Activated T-cell treated with anti-CD3 and anti-CD28 coated beads, Interleukin-2, amount 50 U/mL, for 72 hours (primary cell): ENCODE measurements at places on chromosomes 6 and 20.

- H3K4me3 ChIP-seq = no peak overlapping the region
- no peak for DNase-seq
- H3K4me1 ChIP-seq = no peaks in the 10 kb centered on the region
- H3K27me3 ChIP-seq = peaks cover 6% of the 10 kb centered on the region
- no peaks in the 10 kb centered on the region for H3K36me3 ChIP-seq
Measured at GRCh38 chr20:23629017-23629541, 8.7 kb downstream of the CST3 start.

- no peak for DNase-seq
- H3K4me3 ChIP-seq = no peak overlapping the region
- H3K27ac ChIP-seq = no peak overlapping the region
- H3K27me3 ChIP-seq = no peaks in the 10 kb centered on the region
- H3K36me3 ChIP-seq = peaks cover 11% of the 10 kb centered on the region
Measured at GRCh38 chr20:34927736-34928135, 27.9 kb downstream of the GSS start.

- DNase-seq = no peak
- peaks cover 3% of the 10 kb centered on the region for H3K36me3 ChIP-seq
- no peak overlapping the region for H3K27ac ChIP-seq
- H3K4me1 ChIP-seq = no peaks in the 10 kb centered on the region
Measured at GRCh38 chr6:138719744-138720143, 53.8 kb upstream of the CCDC28A start.

GRCh38 chr6:43667245-43668150, 20.1 kb downstream of the MRPS18A start:
- H3K36me3 ChIP-seq = peaks cover 3% of the 10 kb centered on the region
- no peak overlapping the region for H3K27ac ChIP-seq
- peak; percentile 80 for DNase-seq
- no peaks in the 10 kb centered on the region for H3K27me3 ChIP-seq
- peaks cover 37% of the 10 kb centered on the region for H3K4me1 ChIP-seq

DNA sequence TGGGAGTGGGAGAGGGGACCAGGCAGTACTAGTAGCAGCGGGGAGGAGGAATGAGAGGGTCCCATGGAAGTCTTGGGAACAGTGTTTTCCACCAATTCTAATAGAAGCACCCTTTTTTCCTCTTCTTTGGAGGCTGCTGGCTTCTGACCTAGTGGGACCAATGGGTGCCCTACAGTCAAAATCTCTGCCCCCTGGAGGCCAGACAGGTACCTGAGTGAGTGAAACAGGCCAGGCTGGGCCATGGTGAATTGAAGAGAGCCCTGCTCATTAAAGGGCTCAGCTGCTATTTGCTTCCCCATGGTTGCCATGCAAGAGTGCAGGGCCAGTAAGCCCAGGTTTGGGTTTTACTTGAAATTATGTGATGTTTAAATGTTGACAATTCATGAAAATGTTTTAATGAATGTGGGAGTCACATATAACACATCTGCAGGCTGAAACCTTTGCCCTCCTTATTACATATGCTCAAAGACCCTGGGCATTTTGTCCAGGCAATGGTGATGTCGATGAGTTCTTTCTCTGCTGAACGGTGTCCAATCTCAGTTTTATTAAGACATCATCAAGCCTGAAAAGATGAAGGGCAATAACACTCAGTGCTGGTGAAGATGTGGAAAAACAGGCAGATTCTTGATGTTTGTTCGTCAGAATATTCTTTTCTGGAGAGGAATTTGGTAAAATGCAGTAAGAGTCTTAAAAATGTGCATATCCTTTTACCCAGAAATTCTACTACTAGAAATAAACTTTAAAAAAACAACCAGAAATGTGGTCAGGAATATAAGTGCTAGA, 42.3 kb upstream of the OCSTAMP start:
- no peak overlapping the region for H3K4me3 ChIP-seq
- peaks cover 12% of the 10 kb centered on the region for H3K27me3 ChIP-seq
- no peaks in the 10 kb centered on the region for H3K4me1 ChIP-seq
- no peaks in the 10 kb centered on the region for H3K36me3 ChIP-seq
- no peak overlapping the region for H3K27ac ChIP-seq
- DNase-seq = peak; percentile 24

- H3K4me1 ChIP-seq = no peaks in the 10 kb centered on the region
- H3K4me3 ChIP-seq = no peak overlapping the region
- H3K27ac ChIP-seq = no peak overlapping the region
- no peaks in the 10 kb centered on the region for H3K36me3 ChIP-seq
- H3K27me3 ChIP-seq = no peaks in the 10 kb centered on the region
- DNase-seq = no peak
Measured at GRCh38 chr6:63868351-63868750, 232.7 kb downstream of the PHF3 start.

- peaks cover 28% of the 10 kb centered on the region for H3K36me3 ChIP-seq
- H3K27me3 ChIP-seq = peaks cover 13% of the 10 kb centered on the region
- H3K4me1 ChIP-seq = peaks cover 40% of the 10 kb centered on the region
- no peak for DNase-seq
Measured at GRCh38 chr6:157438611-157439111, 57.7 kb downstream of the ZDHHC14 start.

DNA sequence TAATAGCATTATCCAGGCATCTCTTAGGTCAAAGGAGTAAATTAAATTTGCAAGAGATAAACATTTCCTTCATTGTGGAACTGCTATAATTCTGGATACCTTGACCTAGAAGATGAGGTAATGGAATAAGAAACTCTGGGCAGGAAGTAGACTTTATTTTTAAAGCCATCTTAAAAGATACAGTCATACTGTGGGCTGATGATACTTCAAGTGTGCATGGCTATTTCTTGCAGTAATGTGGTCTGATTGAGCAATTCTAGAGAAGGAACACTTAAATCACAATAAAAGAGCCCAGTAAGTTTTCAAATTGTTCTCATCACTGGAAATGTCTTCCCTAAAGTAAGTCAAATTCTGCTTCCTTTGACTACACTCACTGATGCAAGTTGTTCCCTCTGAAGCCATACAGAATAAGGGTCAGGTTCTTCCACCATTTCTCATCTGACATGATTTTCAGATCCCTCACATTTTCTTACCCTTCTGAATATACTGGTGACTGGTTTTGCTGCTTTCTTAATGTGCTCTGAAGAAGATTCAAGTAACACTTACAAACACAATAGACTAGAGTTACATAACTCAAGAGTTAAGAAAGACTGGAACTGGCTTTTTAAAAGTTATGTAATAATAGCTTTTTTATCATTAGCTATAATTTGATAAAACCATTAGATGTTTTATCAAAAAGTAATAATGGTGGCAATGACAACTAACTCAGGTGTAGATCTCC, 62.6 kb upstream of the TMEM244 start:
- H3K27ac ChIP-seq = no peak overlapping the region
- no peak for DNase-seq
- no peaks in the 10 kb centered on the region for H3K27me3 ChIP-seq
- H3K36me3 ChIP-seq = no peaks in the 10 kb centered on the region

DNA sequence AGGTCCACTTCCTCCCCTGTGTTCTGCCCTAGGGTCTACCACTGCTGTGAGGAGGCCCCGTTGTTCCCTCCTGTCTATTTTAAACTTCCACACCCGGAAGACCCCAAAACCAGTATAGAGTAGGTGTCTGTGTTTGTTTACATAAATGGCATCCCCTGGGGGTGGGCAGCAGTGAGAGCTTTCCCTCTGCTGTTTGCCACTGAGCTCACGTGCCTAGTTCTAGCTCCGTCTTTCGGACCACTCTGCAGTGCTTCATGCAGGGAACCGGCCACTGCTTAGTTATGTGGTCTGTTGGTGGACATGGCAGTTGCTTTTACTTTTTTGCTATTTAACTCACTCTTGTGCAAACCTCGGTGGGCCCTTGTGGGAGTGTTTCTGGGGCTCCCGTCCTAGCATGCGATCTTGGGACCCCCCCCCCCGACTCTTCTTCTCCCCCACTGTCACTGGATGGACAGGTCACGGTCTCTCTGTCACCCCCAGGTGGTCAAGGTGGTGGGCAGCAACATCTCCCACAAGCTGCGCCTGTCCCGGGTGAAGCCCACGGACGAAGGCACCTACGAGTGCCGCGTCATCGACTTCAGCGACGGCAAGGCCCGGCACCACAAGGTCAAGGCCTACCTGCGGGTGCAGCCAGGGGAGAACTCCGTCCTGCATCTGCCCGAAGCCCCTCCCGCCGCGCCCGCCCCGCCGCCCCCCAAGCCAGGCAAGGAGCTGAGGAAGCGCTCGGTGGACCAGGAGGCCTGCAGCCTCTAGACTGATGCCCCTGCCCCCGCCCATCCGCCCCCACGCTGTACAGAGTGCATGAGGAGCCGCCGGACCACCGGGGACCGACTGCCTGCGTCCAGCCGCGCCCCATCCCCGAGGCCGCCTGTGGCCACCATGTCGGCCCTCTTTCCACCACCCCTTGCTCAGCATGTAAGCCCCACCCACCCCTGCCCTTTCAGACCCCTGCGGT, 40.9 kb downstream of the VSTM2L start:
- H3K27me3 ChIP-seq = no peaks in the 10 kb centered on the region
- no peaks in the 10 kb centered on the region for H3K4me1 ChIP-seq
- no peak overlapping the region for H3K4me3 ChIP-seq
- H3K27ac ChIP-seq = no peak overlapping the region
- no peak for DNase-seq
- peaks cover 4% of the 10 kb centered on the region for H3K36me3 ChIP-seq

DNA sequence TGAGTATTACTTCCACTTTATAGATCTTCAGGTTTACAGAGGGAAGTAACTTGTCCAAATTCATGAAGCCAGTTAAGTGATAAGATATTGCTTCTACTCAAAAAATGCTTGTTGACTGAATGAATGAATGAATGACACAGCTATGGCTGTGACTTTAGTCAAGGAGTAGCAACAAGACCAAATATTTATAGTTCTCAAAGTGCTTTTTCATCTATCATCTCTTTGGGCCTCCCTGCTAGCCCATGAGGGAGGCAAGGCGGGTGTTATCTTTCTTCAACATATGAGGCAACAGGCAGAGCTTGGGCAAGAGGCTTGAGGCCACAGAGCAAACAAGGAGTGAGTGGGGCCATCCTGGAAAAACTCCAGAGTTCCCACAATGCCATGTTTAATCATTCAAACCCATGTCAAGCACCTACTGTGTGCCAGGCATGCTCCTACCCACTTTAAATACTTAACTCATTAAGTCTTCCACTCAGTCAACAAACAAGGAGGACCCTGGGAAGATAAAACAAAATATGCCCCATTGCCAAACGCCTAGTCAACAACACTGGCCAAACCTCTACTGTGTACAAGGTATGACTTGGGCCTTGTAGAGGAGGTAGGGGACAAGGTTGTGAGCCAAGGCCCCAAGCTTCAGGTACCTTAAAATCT, 15.9 kb downstream of the BCL2L1 start:
- H3K36me3 ChIP-seq = peaks cover 27% of the 10 kb centered on the region
- H3K27me3 ChIP-seq = no peaks in the 10 kb centered on the region
- no peak for DNase-seq
- no peak overlapping the region for H3K4me3 ChIP-seq

GRCh38 chr20:20489054-20489453, 121.2 kb downstream of the INSM1 start:
- H3K36me3 ChIP-seq = peaks cover 14% of the 10 kb centered on the region
- H3K27me3 ChIP-seq = no peaks in the 10 kb centered on the region
- no peak for DNase-seq
- H3K4me3 ChIP-seq = peak overlapping the region; percentile 81

DNA sequence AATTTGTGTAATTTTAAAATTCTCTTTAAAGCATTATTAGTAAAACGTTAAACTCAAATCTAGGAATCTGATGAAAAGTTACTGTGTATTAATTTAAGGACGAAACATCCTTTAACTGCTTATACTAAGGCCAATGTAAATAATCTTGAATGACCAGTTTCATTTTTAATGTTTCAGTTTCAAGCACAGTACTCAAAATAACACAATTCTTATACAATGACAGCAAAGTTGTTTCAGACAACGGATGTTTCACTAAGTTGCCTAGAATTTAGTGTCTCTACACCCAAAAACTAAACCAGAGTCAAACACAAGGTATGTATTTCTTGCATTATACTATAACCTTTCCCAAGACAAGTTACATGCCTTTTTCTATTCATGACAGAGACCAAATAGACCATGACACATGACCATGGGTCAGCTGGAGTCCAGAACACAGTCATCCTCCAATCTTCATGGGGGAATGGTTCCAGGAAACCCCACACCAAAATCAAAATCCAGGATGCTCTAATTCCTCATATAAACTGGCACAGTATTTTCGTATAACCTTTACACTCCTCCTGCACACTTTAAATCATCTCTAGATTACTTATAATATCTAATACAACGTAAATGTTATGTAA, 7.7 kb downstream of the PHIP start:
- H3K4me3 ChIP-seq = no peak overlapping the region
- H3K36me3 ChIP-seq = peaks cover 2% of the 10 kb centered on the region
- no peaks in the 10 kb centered on the region for H3K27me3 ChIP-seq
- no peak overlapping the region for H3K27ac ChIP-seq
- peaks cover 64% of the 10 kb centered on the region for H3K4me1 ChIP-seq
- DNase-seq = no peak

GRCh38 chr20:15940127-15940526, 633.1 kb downstream of the KIF16B start:
- no peaks in the 10 kb centered on the region for H3K4me1 ChIP-seq
- DNase-seq = no peak
- no peaks in the 10 kb centered on the region for H3K27me3 ChIP-seq
- no peak overlapping the region for H3K27ac ChIP-seq
- no peak overlapping the region for H3K4me3 ChIP-seq
- peaks cover 2% of the 10 kb centered on the region for H3K36me3 ChIP-seq

GRCh38 chr6:96460052-96460700, 61.4 kb upstream of the UFL1 start:
- H3K27me3 ChIP-seq = peaks cover 6% of the 10 kb centered on the region
- H3K4me1 ChIP-seq = peaks cover 3% of the 10 kb centered on the region
- H3K36me3 ChIP-seq = no peaks in the 10 kb centered on the region
- H3K27ac ChIP-seq = no peak overlapping the region
- DNase-seq = no peak

DNA sequence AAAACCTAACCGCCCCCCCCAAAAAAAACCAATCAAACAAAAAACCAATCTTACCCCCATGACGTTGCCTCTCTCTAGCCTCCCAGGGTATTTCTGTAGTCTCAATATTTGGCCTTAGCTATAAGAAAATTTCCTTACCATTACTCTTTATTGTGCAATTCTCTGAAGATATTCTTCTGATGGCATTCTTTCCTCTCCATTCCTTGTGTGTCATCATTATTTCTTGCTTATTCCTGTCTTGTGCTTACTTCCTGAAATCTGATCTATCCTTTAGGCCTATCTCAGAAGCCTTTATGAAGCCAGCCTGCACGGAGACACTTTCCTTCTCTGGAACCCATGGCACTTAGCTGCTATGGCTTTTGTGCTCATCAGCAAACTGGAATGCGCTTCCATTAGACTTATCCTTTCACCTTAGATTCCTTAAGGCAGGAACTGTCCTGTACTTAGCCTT, 65.9 kb upstream of the DDR1 start:
- peaks cover 14% of the 10 kb centered on the region for H3K36me3 ChIP-seq
- no peak for DNase-seq
- H3K4me1 ChIP-seq = peaks cover 87% of the 10 kb centered on the region
- no peak overlapping the region for H3K4me3 ChIP-seq
- peak overlapping the region; percentile 98 for H3K27ac ChIP-seq
- H3K27me3 ChIP-seq = no peaks in the 10 kb centered on the region

- H3K4me1 ChIP-seq = peaks cover 14% of the 10 kb centered on the region
- peaks cover 2% of the 10 kb centered on the region for H3K36me3 ChIP-seq
- no peak overlapping the region for H3K27ac ChIP-seq
- no peaks in the 10 kb centered on the region for H3K27me3 ChIP-seq
- no peak overlapping the region for H3K4me3 ChIP-seq
Measured at GRCh38 chr20:35394271-35394670, 17.5 kb downstream of the UQCC1 start.

- no peaks in the 10 kb centered on the region for H3K27me3 ChIP-seq
- H3K4me3 ChIP-seq = no peak overlapping the region
Measured at GRCh38 chr6:54730767-54731630, 115.6 kb upstream of the FAM83B start.
